ENCODE measurements at places on chromosomes 12 and 14.
A peak's percentile ranks its signal among the peaks of the same experiment; 100 is the strongest.

GRCh38 chr14:80356413-80356812, 145.1 kb upstream of the DIO2 start:
- DNase-seq, result no peak

DNA sequence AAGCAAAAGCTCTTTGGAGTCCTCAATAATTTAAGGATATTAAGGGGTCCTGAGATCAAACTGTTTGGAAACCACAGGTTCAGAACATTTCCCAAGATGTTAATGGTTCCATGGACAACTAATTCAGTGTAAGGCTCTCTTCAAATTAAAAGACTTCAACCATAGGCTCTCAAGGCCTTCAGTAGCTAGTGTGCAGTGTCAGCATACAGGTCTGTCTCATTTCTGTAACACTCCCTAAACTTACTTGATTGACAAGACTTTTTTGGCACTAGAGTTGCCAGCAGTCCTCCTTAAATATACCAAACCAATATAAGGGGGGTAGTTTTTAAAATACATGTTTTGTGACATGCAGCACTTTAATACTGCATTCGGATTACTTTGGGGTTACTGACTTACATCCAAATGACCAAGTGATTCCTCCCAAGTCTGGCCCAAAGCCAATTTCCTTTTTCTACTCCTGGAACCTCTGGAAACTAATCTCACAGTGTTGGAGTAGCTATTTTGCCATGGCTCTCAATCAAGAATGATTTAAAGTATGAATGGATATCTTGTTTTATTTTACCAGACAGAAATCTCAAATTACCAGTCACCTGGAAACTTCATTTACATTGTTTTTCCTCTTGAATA, 22.7 kb downstream of the CSRP2 start:
- no peak for DNase-seq

DNA sequence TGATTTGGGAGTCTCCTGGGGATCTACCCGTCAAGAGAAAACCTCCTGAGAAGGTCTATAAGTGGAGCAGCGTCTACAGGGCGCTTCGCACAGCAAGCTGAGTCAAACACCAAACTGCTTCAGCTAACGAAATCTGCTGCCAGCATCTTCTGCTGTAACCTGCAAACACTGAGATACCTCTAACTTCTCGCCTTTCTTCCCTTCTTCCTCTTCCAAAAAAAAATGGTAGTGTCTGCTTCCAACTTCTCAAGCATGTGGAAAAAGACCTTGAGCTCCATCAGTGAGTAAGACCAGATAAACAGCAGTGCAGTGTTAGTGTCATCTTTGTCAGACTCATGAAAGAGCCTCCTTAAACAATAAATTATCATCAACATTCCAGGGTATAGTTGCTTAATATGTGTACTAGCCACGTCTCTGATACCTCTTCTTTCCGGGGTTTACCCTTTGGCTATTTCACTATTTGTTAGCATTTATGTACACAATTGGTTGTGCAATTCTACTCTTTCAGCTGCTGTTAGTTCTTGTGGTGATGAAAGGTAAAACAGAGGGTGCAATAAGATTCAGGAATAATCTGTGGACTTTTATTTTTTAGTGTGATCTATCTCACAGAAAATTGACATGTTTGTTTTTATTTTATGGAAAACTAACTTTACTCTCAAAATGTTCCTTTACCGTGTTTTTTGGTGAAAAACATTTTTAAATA, 81.6 kb downstream of the LLPH start:
- DNase-seq, result peak; percentile 40

GRCh38 chr12:2998789-2999264, 39.6 kb downstream of the TEAD4 start:
- DNase-seq, result no peak

GRCh38 chr14:39266525-39266870, 32.8 kb downstream of the MIA2 start:
- peak; percentile 41 for DNase-seq

GRCh38 chr12:75086091-75087038, 123.3 kb downstream of the KCNC2 start:
- DNase-seq, result peak; percentile 8

DNA sequence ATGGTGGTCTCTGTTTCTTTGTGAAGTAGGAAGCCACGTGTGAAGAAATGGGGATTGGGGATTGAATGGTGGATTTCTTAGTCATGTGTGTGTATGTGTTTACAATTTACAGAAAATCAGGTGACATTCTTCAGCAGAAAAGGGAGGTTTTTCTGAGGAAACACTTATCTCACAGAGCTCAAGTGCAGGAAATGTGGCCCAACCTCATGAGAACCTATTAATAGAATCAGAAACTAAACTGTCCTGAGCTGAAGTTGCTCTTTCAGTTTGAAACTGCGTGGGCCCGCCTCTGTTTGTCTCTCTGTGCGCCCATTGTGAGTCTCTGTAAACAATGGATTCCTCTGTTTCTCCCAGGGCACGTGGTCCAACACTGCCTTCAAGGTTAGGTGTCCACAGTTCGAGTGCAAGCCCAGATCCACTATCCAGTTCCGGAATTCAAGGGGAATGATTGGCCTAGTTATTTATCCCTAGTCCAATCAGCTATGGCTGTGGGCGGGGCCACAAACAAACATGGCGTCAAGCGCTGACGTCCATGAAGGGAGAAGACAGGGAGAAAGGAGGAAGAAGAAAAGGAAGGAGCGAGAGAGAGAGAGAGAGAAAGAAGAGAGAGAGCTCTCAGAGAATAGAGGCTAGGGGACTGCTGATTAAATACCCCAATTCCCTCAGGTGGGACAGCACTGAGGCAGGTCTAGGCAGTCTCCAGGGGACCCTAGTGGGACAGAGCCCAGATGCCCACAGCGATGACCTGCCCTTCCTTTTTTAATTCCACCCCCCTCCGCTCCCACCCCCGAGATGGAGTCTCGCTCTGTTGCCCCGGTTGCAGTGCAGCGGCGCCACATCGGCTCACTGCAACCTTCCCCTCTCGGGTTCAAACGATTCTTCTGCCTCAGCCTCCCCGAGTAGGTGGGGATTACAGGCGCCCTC, 31.4 kb upstream of the C12orf76 start:
- DNase-seq, result peak; percentile 68

DNA sequence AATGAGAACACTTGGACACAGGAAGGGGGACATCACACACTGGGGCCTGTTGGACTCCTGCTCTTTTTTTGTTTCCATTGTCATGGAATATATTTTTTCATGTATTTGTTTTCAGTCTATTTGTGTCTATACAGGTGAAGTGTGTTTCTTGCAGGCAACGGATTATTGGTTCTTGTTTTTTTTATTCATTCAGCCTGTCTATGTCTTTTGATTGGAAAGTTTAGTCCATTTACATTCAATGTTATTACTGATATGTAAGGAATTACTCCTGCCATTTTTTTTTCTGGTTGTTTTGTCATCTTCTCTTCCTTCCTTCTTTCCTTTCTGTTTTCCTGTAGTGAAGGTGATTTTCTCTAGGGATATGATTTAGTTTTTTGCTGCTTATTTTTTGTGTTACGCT, 18.0 kb upstream of the PTPRO start:
- DNase-seq, result no peak

DNA sequence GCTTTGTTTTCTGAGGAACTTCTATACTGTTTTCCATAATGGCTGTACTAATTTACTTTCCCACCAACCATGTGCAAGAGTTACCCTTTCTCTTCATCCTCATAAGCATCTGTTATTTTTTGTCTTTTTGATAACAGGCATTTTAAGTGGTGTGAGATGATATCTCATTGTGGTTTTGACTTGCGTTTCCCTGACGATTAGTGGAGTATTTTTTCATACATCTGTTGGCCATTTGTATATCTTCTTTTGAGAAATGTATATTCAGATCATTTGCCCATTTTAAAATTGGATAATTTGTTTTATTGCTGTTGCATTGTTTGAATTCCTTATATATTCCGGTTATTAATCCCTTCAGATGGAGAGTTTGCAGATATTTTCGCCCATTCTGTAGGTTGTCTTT, 10.2 kb upstream of the HMGA2 start:
- DNase-seq, result no peak

- no peak for DNase-seq
Observed at GRCh38 chr12:15417691-15418090, 95.4 kb downstream of the PTPRO start.

GRCh38 chr12:132717531-132718387, 7.1 kb downstream of the PGAM5 start:
- no peak for DNase-seq

DNA sequence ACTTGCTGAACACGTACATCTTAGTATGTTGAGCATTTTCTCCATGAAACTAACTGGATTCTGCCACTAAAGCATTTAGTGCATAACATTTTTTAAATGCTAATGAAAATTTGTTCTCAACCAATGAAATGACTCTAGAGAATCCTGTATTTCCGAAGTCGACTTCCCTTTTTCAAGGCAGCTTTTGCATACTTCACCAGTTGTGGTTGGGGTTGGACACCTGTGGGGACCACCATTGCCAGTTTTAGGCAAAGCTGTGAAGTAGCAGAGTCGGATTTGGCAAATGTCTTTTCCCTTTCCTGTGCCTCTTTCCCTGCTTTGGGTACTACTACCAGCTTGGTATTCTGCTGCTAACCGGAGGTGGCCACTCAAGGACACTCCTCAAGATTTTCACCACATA, 349.2 kb downstream of the BCAT1 start:
- no peak for DNase-seq

DNA sequence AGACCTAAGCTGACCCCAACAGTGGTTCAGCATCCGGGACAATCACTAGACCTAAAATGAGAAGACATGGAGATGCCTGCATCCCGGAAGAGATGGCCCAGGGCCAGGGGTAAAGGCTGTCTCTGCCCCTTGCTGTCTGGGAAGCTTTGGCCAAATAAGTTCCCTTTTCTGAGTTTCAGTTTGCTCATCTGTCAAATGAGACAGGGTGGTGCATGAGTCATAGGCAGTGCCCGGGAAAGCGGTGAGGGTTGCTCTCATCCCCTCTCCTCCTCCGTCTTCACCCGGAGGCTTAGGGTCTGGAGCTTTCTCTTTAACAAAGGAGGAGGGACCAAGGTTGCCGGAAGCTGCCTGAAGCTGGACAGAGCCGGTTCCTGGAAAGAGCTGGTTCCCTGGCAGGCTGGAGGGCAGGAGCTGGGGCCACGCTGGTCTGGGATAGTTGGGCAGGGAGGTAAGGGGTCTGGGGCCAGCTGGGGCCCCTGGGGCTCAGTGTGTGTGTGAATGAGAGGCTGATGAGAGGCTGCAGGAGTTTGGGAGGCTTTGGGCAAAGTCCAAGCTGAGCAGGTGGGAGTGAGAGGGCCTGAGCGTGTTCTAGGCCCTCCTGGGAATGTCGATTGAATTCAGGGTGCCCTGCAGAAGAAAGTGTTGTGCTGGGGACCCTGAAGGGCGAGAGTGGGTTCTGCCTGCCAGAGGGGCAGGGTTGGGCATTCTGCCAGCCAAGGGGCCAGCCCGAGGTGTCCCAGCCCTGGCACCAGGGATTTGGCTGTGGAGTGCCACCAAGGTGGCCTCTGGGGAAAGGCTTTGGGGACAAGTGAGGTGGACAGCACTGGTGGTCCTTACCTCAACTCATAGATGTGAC, at the start of gene SDSL:
Gene SDSL, plus strand, starts transcription at position 351 of the 856 bp plus-strand sequence. CDS start 5,603 bp downstream, outside the sequence.
- peak; percentile 89 for DNase-seq

DNA sequence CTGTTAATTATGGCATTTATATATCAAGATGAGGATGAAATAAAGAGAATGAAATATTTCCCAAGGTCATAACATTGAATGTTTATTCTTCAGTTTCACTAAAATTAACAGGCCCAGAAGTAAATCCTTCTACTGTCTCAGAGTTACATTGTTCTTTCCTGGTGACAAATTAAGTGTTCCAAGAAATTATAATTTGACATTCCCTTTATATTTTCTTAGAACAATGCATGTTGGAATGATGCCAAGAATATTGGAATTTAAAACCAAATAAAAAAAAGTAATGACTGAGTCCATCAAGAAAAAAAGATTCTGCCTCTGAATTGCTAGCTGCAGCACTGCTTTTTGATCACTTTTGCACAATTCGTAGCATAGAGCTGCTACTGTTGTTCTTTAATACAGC, 152.1 kb downstream of the METTL25 start:
- DNase-seq, result no peak

DNA sequence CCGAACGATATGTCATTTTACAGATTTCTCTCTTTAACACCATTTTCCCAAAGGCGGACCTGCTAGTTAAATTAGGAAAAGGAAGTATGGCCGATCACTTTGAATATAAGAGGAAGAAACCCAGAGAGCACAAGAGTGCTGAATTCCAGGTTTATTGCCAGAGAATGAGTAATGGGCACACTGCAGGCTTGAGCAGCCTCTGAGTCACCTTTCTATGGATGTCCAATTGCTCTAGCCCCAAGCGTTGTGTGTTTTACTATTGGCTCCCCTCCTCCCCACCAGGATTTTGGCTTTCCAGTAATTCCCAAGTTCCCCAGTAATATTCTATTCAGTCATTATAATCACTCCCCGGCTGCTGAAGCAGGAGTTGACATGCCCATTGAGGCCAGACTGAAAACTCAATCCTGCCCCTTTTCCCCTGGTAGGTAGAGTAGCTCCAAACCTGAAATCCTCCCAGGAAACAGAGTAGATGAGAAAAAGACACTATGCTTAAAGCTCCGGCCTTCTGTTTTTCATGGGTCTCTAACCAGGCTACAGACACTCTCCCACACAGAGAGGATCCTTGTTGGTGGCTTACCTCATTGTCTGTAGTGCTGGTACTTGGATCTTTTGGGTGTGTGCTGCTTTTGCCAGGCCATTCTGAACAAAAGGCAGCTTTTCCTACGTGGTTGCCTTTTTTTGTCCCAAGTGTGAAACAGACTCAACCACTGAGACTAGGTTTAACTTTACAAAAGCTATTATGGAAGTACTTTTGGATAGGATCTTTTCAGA, 704.3 kb upstream of the FLRT2 start:
- DNase-seq, result peak; percentile 32

DNA sequence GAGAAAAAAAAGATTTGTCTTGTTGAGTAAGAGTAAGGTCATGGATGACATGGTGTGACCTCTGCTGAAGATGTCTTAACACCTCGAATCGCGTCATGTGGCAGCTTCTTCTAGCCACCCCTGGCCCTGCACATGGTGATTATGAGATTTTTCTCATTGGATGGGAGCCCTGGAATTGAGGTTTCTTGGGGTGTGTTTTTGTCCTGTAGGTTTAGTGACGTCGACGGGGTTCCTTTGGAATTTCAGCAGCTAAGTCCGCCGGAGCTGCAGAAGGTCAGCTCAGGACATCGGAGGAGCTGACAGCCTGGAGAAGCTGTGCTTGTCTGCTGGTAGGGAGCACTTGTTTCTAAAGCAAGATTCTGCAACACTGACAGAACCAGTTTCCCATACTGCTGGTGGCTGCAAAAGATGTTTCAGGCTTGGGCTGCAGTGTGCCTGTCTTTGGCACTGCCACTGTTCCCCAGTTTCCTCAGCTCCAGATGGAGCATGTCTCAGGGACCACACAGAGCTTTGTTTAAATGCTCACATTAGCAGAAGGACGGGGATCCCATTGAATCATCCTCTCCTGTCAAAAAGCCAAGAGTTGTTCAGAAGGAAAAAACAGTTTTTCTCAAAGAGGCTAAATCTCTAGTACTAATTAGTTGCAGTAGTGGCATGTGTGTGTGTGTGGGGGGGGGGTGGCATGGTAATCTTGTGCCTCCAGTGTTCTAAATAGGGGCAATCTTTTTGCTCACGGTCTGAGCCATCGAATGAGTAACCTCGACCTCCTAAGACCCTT, 5.2 kb upstream of the FOS start:
- DNase-seq, result peak; percentile 74

All from H4 (cell line).